ENCODE measurements at places on chromosomes 2 and 18.

DNA sequence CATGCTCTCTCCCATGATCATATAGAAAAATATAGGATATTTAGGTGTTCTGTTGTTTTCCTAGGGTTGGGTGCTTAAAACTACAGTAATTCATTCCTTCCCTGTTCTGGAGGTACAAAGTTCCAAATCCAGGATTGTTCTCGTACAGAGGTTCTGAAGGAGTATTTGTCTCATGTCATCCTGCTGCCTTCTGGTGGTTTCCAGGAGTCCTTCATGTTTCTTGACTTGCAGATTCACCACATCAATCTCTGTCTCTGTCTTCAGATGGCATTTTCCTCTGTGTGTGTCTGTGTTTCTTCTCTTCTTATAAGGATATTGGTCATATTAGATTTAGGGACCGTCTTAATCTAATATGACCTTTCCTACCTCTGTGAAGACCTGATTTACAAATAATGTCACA is 397.9 kb downstream of the NYAP2 start:
- DNase-seq: no peak

DNA sequence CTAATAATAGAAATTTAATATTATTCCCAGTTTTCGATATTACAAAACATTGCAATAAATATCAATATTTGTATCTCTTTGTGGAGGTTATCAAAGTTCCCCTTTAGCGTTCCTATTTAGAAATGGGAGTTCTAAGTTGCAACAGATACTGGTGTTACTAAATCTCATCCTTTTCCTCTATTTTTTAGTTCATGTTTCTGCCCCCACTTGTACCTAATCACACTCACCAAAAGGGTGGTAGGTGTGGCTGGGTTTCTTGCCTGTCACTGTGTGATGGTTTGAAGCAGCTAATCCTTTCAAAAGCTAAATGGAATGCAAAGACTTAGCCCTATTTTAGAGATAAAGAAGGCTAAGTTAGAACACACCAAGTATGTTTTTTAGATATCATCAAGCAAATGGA is 997.9 kb downstream of the TSN start:
- no peak for DNase-seq

DNA sequence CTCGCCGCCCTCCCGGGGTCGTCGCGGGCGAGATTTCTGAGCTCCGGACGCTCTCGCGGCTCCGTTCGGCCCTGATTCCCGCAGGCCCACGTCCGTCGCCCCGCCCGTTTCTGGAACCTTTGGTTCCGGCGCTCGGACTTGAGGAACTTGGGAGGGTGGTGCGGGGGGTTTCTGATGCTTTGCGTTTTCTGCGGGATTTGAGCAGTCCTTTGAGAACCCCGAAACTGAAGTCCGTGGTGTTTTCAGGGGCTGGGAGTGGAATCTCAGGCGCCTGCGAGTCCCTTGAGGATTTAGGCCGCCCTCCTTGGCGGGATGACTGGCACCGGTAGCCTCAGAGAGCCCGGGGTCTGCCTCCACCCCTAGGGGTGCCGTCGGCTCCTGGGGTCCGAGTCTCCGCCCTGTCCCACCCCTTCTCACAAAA is 336 bp downstream of the THNSL2 start:
- DNase-seq: no peak

DNA sequence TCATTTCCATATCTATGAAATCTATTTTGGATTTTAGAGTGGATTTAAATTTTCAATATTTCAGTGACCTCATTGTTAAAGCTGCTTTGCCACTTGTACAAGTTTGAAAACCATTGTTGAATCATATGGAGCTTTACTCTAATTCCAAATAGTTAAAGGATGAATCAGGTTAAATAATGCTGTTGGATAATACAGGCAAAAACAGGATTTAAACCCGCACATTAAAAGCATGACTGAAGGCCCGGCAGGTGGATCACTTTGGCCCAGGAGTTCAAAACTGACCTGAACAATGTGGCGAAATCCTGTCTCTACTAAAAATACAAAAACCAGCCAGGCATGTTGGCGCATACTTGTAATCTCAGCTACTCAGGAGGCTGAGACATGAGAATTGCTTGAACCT is 68.3 kb downstream of the RIF1 start:
- no peak for DNase-seq

DNA sequence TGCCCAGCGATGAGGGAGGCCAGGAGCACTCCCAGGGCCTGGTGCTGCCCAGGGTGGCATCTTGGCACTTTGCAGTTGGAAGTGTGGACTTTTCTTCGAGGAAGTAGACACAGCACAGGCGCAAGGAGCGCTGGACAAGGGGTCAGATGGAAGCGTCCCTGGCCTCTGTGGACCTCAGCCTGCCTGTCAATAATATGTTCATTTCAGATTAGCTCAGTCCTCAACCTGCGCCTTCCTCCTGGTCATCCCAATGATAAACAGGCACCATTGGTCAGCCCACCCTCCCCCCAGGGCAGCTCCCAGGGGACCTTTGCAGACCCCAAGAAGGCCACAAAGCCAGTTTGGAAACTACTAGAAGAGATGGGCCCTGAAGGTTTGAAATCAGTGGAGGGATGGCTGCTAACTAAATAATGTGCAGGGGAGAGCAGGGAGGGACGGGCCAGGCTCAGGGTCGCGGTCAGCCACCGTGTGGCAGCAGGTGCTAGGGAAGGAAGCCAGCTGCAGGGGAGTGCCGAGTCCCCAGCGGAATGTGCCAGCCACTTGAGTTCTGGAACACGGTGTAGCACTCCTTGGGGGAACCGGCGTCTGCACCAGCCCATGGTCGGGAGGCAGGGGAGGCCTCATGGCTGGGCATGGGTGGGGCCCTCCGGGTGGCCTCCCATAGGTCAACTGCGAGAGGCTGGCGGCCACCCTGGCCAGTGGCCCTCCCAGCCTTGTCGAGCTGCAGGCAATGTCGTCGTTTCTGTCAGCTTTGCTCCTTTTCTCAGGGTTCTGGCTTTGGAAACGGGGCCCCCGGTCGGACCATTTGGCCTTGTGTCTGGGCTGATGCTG is 59.9 kb downstream of the ADI1 start:
- DNase-seq: no peak

GRCh38 chr2:118167026-118167425 is 78.8 kb downstream of the INSIG2 start:
- no peak for DNase-seq

DNA sequence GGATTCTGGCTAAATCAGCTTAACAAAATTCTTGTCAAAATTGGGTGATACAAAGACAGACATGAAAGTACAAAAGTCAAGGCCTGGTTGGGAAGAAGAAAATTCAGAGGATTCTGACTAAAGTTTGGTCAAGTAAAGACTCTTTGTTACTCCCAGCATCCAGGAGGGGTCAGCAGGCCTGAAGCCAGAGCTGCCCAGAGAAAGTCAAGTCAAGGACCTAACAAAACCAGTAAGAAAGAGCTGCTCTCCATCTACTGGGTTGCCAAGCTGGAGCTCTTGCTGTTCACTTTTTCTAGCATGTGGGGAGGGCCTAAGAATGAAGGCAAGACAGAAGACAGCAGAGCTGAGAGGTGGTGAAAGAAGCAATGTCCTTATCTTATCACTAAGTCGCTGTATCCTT is 143.3 kb downstream of the C1D start:
- DNase-seq: no peak

DNA sequence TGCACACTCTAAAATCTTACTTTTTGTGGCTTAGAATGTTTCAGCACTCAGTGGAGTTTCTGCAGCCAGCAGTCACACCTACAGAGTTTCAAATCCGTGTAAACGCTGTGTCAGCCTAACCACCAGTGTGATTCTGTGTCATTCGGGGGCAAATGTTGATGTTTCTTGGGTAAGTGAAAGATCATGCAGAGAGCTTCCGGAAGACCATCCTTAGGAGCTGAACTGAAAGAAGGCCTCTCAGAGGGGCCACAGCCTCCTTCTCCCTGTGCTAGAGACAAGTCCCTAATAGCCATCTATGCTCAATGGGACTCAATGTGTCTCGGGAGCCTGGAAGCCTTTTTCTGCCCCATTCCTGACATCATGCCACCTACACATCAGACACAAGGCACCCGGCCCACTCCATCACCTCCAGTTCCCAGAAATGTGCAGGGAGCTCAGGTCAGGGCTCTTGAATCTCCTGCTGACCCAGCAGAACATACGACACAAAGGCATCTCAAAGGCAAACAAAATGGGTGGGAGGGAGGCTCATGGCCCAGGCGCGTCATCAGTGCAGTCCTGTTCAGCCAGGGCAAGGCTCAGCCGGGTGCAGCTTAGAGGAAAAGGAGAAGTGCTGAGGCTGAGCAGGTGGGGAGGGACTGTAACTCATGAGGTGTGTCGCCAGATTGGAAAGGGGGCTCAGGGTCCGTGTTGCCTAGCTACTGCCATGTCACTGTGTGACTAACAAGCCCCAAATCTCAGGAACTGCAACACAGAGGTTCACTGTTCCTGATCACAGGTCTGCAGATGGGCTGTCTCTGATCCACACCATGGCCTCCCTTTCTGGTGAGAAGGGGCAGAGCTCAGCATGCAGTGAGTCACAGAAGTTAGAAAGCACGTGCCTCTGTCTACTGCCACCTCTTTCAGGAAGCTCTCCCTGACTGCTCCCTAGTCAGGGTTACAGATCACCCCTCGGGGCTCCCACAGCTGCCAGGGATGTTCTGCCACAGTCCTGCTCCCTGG is 82.0 kb downstream of the SMAD7 start:
- DNase-seq: no peak

GRCh38 chr2:60334610-60335009 is 218.8 kb downstream of the BCL11A start:
- no peak for DNase-seq

DNA sequence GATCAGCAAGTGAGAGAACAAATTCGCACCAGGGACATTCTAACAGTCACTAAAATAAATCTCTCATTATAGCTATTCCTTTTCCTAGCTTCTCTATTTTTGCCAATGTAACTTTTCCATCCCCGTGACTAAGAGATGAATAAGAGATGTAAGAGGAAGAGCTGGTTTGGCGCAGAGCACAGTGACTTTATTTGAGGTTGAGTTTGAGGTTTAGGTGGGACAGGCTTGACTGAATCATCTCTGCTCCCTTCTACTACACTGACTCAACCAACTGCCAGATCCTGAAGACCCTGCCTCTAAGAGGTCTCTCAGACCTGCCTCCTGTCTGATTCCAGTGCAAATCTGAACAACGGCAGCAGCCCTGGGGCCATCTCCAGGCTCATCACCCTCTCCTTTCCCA is 28.0 kb downstream of the RFX8 start:
- DNase-seq: no peak
